Stimulated activated CD4-positive, alpha-beta T cell treated with anti-CD3 and anti-CD28 coated beads, TNF-alpha, amount 100 ng/mL, for 24 hours (primary cell): ENCODE measurements at places on chromosomes 6 and 20.

DNA sequence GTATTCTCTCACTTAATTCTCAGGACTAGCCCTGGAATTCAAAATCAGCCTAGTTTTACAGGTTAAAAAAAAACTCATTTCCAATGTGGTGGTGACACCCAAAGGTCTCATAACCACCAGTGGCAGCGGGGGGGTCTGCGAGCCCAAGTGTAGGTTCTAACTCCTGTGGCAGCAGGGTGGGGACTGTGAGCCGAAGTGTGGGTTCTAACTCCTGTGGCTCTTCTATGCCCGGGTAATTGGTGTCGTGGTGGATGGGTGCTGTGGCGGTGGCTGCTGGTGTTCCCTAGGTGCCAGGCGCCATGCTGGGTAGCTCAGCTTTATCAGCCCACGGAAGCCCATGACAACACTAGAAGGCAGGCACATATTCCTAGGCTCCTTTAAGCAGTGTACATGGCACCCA, 4.9 kb upstream of the ANKRD60 start:
- no peak for DNase-seq

- no peak for DNase-seq
These were observed 53.8 kb downstream of the MACROD2 start for GRCh38 chr20:14049111-14049510.

DNA sequence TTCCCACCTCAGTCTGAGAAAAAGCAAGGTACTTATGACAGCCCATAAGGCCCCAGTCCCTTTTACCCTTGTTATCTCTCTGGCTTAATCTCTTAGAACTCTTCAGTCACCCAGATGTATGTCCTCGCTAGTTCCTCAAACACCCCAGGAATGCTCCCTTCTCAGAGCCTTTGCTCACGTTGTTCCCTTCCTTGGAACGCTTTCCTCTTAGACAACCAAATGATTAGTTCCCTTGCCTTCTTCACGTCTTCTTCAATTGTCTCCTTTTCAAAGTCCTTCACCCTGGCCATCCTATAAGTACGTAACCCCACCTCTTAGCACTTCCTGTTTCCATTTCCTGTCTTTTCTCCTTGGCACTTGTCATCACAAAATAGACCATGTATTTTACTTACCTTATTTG, 1.1 kb upstream of the APOBEC2 start:
- no peak for DNase-seq

- no peak for DNase-seq
These were observed 1028.3 kb upstream of the EYS start for GRCh38 chr6:66735106-66735890.
